ENCODE measurements at places on chromosomes 11 and 22.

GRCh38 chr11:100789500-100789899 lies 102.4 kb downstream of the ARHGAP42 start:
- no peak for DNase-seq

DNA sequence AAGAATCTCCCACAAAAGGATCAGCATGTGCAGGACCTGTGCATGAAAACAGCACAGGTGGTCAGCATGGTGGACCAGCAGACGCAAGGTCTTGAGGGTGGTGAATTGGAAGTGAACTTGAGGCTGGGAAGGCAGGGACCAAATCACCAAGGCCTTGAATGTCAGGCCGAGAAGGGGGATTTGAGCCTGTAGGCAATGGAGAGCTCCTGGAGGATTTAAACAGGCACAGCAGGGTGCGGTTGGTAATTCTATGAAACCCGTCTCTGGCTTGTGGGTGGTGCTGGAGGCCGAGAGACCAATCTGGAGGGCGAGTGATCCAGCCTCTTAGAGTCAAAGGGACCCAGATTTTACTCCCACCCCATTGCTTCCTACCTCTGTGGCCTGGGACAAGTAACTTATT lies 2.4 kb downstream of the TSKU start:
- DNase-seq, result no peak

DNA sequence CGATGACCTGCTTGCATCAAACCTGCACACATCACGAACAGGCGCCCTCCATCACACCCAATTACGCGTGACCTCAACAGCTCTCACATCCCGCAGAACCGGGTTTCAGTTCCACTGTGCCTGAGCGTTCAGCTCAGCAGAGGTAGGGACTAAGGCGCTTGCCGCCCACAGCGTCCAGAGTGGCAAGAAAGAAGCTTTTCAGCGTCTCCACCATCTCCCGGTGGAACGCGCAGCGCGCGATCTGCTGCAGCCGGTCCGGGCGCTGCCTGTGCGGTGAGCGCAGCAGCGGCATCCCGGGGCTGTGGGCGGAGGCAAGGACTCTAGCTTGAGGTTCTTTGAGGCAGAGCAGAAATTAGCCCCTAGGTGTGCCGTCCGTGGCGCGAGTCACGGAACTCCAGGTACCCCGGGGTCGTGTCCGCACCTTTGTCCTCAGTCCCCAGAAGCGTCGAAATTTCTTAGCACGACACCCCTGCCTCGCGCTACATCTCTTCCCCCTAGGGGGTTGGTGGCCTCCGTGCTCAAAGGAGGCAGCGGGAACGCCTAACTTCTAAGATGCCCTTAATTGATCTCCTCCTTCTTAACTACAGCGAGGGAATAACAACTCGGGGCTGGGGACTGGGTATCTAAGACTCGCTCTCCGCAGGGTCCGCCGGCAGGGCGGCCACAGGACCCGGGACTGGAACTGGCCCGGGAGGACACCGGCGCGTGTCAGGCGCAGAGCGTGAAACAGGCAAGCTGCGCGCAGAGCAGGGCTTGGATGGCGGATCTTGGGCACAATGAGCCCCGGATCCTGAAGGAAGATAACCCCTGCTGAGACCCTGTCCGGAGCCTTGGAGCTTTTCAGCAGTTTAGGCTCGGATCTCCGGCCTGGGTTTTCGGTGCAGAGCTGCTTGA lies 1.7 kb upstream of the CALCA start:
- no peak for DNase-seq

GRCh38 chr11:93921695-93922468 lies 71.5 kb upstream of the VSTM5 start:
- no peak for DNase-seq

GRCh38 chr11:79441461-79441875 lies 638 bp upstream of the TENM4 start:
- no peak for DNase-seq

- no peak for DNase-seq
These were observed 35.4 kb downstream of the SLN start for GRCh38 chr11:107676336-107677057.

- peak; percentile 66 for DNase-seq
These were observed 24.4 kb downstream of the RTN4R start for GRCh38 chr22:20243537-20244249.

GRCh38 chr11:90221803-90222458 lies 918 bp downstream of the CHORDC1 start:
- DNase-seq, result no peak

DNA sequence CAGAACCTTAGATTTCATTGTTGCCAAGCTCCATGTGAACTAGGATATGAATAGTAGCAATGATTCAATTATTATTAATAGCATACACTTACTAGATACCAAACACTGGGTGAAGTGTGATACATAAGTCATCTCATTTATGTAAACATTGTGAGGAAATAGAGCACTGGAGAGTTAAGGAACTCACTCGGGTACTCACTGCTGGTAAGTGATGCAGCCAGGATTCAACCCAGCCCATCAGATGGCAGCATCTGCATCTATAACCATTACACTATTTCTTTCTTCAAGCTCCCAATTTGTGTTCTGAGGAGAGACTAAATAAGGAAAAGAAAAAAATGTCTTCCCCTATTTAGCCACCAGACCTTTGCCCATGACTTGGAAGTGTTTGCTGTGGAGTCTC lies 10.2 kb upstream of the ALG8 start:
- no peak for DNase-seq

DNA sequence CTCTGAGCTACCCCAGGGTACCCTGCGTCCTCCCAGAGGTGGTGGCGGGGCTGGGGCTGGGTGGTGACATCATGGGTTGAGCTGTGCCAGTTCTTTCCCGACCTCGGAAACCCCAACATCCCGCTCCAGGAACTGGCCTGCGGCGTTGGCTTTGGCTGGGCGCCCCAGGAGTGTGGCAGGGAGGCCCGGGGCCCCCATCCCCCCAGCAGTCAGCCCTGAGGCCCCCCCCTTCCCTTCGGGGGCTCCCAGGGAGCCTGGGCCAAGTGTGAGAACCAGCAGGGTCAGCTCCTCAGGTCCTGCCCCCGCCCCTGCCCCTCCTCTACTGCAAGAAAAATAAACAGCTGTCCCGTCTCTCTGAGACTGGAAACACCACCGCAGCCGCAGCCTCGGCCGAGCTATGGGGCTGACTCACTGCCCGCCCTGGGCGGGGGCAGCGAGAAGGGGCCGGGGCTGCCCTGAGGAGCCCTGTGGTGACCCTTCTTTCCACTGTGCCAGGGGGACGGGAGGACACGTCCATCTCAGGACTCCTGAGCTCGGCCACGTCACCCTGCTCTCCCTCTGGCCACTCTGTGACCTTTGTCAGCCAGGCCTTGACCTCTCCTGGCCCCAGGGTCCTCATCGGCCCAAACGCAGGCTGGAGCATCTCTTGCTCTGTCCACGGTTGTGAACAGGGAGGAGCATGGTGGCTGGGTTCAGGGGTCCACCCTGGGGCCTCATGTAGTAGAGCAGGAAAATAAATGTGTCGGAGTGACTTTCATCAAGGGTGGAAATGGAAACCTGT lies 73.4 kb downstream of the WNT7B start:
- no peak for DNase-seq

DNA sequence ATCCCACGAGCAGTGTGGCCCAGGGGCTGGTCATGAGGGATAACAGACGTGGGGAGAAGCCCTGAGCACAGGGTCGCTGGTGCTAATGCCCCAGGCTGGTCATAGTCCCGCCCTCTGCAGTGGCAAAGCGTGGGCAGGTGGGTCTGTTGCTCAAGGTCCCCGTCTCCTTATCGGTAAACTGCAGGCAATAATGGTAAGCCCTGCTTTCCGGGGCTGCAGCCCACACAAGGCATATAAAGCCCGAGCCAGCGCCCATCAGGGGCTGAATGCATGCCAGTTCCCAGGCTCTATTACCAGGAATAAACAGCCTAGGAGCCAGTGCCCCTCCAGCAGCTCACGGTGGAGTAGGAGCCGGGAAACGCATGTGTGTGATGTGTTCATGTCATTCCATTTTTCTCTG lies 261.0 kb downstream of the BRD1 start:
- DNase-seq, result no peak

DNA sequence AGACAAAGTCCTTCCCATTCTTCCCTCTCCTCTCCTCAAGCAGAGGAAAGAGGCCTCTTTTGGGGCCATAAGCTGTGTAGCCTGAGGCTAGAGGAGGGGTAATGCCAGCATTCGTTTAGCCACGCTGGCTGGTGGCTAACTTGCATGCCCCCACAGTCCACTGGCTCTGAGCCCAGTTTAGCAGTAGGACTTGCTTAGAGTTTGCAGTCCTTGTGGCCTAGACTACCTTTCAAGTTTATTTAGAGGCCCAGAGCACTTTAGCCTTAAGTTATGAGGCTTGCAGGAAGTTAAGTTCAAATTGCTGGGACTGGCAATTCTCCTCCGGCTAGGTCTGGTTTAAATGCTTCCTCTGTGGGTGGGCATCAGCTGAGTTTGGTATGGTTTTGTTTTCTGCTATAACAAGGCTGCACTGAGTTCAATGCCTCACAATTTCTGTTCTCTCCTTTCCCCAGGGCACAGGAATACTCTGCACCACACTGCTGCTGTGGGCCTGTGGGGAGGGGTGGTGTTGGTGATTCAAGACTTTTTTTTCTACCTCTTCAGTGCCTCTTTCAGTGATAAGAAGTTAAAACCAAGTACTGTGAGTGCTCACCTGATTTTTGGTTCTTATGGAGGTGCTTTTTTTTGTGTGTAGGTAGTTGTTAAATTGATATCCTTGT lies 281.0 kb upstream of the C11orf87 start:
- no peak for DNase-seq

DNA sequence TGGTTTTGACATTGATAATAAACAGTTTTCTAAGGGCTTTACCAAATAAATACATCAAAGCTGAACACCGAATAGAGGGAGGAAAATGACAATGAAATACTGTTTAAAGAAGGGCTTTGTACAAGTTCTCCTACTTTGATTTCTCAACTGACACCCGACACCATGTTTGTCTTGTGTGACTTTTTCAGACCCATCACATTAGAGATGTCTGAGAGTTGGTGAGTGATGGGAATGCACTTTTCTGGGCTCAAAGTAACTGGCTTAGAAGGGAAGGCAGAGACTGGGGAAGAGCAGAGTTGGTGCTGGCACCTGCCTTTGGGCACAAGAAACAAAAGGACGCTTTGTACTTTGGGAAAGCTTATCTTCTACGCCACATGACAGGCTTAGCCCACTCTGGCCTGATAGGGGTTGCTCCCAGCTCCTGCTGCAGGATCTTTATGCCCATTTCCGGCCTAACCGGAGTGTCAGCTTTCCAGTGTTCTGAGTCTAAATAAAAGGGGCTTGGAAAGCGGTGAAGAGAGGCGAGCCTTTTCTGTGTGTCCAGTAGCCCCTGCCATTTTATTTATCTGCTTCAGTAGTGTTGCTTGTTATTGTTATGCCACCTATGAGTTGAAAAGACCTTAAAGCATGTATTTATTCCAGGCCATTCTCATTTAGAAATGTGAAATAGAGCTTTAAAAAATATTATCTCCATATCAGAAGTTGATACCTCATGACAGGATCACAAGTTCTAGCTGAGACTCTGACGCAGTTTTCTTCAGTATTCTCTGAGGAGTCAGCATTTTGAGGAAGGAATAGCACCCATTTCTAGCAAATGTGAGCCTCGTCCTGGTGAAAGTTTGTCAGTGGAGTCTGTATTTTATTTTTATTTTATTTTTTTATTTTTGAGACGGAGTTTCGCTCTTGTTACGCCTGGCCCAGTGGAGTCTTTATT lies 24.2 kb downstream of the KREMEN1 start:
- no peak for DNase-seq

DNA sequence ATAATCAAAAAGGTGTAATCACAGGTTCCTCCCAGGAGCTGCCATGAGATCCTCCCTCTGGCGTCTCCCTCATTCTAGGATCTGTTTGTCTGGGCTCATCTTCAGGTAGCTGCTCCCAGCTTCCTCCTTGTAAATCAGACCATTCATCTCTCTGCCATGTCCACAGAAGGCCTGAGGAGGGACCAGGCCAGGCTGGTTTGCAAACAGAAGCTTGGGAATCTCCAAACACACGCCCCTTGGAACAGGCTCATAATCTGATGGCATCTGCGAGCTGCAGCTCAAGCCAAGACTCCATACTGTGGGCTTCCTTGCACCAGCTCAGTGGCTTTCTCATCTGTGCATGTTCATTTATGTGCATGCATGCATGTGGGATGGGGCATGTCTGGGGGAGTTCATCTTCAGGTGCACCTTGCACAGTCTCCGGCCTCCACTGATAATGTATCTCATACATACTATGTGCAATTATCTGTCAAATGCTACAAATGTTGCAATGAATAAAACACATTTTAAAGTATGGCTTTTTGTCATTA lies 134.9 kb downstream of the NXPE2 start:
- DNase-seq, result no peak

Measured in T-cell (primary cell).